ENCODE measurements at places on chromosomes 12 and 14. TPM values are rescaled to one million over a fixed set of nuclear protein-coding genes. Genes with fewer than 3 reads are reported as not detected.

The CLMN gene
- total RNA-seq = 33.4 TPM

- DNase-seq = no peak
Measured at GRCh38 chr14:58663494-58664111, 25.8 kb downstream of the DACT1 start.

DNA sequence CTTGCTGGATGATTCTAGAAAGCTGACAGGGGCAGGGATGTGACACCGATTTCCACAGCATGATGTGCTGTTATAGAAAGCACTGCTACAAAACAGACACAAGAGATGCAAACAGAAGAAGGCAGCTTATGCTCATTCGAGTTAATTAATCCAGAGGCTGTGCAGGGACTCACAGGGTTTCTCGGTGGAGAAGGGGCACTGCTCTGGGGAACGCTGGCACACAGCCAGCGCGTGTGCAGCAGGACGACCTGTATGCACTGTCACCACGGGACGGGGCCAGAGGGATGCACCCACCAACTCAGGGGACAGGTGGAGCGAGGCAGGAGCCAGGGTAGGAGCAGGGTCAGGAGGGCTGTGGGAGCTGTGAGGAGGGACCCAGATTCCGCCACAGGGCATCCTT lies 143.5 kb downstream of the RIMBP2 start:
- no peak for DNase-seq

DNA sequence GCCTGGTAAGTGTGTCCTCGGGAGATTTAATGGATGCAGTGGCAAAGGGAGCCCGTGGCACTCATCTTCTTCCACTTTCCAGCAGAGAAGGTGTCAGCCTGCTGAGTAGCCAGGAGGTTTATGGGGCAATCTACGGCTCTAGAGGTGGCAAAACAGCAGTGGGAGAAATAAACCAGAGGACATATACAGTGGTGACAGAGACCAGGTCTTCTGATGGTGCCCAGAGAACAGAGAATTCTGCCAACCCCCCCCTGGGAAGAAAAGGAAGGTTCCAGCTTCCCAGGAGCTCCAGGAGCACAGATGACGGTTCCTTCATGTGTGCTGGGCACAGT lies 43.0 kb downstream of the SMIM41 start:
- no peak for DNase-seq

- DNase-seq = no peak
Measured at GRCh38 chr12:9127936-9128663, 12.4 kb upstream of the A2M start.

The KRT77 gene
- not detected for total RNA-seq

- DNase-seq = peak; percentile 21
Measured at GRCh38 chr14:76050797-76051392, 65.3 kb downstream of the IFT43 start.

GRCh38 chr14:79103764-79104163 lies 933.6 kb downstream of the NRXN3 start:
- DNase-seq = no peak

The CLEC7A gene
- not detected for total RNA-seq

The TAS2R7 gene
- not detected for total RNA-seq

DNA sequence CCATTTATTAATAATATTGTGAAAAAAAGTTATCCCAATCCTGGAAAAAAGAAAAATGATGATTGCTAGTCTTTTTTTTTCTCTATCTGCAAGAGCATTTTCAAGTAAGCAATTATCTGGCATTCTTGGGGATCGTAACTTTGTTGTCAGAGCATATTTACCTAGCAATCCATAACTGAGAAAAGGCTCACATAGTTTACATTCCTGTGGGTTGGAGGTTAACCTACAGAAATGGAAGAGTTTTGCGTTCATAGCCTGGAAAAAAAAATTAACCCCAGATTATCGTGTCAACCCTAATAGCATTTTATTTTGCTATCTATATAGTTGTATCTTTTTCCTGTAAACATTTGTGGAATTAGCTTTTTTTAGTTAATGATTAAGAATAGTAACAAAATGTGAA lies 292.3 kb downstream of the DAD1 start:
- DNase-seq = no peak

- DNase-seq = no peak
Measured at GRCh38 chr12:13817131-13817530, 164.3 kb downstream of the GRIN2B start.

DNA sequence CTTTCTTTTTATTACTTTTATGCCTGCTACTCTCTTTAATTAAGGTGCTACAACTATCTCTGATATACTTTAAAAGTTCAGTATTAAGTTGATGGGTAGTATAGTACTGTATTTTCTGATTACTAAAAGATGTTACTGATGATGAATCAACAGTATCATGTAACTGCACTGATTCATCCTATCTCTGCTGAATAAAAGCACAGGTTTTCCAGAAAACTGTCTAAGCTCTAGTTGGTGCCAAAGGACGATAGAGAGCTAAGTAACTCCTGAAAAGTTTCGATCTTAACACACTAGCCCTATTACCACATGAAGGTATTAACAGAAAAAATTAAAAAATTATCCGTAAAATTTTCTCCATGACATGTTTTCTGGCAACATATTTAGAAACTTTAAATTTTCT lies 2.1 kb downstream of the SCAF11 start:
- no peak for DNase-seq

DNA sequence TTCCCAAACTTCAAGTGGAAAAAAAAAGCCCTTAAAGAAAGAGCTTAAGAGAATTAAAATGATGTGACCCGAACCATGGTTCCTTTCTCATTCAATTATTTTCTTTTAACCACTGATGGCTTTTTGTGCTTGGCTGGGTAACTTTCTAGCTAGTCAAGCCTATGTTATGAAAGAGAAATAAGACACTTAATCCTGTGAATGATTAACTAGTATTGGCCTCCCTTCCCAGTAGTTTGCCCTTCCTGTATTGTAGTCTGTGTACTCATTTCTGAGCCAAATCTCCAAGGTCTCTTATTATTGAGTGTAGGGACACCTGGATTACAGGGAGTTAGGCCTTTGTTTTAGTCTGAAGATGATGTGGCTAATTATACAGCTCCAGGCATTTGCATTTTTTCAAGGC lies 353.0 kb downstream of the RAD51B start:
- DNase-seq = peak; percentile 34

- DNase-seq = no peak
Measured at GRCh38 chr12:34394211-34395055, 372.1 kb downstream of the ALG10 start.

DNA sequence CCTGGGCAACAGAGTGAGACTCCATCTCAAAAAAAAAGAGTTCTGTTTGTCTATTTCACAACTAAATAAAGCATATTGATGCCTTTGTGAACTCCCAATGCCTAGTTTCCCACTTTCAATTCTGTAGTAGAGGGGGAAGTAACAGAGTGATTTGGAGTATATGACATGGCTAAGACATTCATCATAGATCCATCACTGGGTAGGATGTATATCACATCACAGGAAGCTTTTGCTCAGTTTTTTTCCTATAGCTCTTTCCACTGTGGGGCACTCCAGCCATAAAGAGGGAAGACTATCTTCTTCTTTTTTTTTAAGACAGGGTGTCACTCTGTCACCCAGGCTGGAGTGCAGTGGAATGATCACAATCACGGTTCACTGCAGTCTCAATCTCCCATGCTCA lies 154.0 kb upstream of the BCL2L14 start:
- DNase-seq = no peak

DNA sequence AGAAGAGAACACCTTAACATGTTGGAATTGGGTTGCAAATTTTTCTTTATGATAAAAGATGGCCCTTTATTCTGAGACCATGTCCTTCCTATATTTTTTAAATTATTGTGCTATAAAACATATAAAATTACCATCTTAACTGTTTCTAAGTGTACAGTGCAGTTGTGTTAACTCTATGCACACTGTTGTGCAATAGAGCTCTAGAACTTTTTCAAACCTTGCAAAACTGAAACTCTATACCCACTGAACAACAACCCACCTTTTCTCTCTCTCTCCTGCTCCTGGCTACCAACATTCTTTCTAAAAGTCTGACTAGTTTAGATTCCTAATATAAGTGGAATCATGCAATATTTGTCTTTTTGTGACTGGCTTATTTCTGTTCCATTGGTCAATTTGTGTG lies 7.8 kb upstream of the CPM start:
- no peak for DNase-seq

DNA sequence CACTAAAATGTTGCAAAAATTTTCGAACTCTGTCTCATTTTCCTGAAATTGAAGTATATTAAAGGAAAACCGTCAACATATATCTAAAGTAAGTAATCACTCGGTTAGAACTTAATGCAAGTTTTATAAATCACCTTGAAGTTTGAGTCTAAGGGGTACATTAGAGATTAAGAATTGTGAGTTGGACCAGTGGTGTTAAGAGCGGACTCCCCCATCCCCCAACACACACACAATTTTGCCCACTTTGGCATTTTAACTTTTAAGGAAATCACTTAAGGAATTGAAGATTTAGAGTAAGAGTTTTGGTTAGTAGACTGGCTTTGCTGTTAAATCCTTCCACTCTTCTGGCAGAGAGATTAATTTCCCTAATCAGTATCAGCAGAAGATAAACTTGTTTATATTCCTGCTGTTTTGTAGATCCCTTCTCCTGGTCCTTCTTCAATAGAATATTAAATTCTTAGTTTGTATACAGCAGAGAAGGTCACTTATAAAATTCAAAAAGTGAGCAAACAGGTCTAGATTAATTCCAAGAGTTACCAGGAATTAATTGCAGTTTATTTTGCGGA lies 1.5 kb downstream of the HIF1A start:
- no peak for DNase-seq

The ZDHHC22 gene
- total RNA-seq = 0.10 TPM

The RNASE11 gene
- total RNA-seq = not detected

DNA sequence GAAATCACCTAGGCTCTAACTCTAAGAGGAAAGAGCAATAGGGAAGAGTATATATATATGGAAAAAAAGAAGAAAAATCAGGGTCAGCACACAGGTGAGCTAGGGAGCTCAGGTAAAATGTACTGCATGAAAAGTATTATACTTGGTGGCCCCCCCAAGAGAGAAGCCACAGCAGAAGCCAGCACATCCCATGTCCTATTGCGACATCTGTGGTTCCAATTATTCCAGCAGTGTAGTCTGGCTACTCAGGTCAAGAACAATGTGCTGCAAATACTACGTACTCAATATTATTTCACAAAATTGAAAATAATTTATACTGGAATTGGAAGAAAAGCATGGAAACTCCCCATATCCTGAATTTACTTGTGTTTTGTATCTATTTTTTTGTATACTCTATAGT lies 85.5 kb downstream of the CEP83 start:
- DNase-seq = no peak

DNA sequence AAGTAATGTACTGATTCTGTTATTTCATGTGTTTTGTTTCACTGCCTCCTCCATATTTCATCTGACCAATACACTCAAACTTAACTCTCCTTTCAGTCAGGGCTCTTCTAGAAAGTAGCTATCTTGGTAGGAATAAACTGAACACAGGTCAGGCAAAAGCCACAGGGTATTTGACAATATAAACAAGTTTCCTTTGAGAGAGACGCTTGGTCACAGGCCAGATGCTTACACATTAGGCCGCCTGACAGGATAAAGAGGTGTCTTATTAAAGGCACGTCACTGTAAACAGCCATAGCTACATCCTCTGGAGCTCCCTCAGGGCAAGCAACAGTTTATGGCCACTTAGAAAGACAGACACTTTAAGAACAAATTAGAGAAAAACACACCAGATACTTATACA lies 607.5 kb downstream of the SLC6A15 start:
- DNase-seq = no peak

The PRB2 gene
- not detected for total RNA-seq

GRCh38 chr12:115204957-115205754 lies 521.2 kb upstream of the TBX3 start:
- DNase-seq = no peak

All from HCT116 (cell line).